ENCODE measurements at places on chromosomes 11 and 22. TPM values are rescaled to one million over a fixed set of nuclear protein-coding genes. Genes with fewer than 3 reads are reported as not detected.

DNA sequence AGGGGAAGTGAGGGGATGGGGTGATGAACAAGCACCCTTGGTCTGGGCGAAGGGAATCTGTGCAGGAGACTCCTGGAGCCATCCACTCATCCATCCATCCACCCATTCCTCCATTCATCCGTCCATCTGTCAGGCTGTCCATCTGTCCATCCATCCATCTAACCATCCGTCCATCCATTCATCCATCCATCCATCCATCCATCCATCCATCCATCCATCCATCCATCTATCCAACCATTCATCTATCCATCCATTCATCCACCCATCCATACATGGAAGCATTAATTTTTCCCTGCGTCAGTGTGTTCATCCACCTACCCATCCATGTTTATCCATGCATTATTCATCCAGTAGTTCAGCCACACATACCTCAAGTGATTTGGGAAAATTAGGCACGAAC, 32.0 kb downstream of the WNT11 start:
- DNase-seq = no peak

DNA sequence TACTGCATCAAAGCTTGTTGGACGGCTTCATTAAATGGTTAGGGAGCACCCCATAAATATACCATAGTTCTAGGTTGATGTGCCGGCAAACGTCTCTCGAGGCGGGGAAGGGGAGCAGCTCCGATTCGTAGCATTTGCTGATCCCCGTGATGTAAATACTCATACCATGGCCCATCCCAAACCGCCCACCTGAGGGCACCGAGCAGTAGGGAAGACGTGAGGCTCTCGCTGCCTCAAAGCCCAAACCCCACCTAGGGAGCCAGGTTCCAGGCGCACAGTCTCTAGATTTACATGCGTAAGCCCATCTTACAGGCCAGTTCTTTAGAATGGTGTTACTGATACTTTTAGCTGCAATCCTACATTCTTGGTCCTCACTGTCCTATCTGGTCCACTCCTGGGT, 124.0 kb downstream of the FEZ1 start:
- no peak for DNase-seq

DNA sequence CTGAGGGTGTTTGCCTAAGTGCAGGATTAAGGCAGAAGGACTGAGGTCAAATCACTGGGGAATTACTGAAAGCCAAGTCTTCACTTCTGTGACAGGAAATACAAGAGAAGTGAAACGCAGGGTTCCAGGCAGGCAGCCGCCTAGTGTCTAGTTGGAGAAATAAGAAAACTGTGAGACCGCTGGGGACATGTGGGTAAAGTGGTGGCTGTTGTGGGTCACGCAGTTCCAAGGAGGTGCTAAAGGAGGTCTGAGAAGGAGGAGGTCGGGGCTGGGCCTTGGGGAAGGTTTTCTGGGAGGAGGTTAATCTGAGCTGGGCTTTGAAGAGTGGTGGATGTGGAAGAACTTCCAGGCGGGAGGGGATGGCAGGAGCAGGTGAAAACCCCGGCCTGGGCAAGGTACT, 11.2 kb downstream of the MCM5 start:
- DNase-seq = no peak

GRCh38 chr11:64918017-64918416, 1.0 kb upstream of the ATG2A start:
- peak; percentile 40 for DNase-seq

- no peak for DNase-seq
Measured at GRCh38 chr22:11253000-11253511, 4274.9 kb upstream of the OR11H1 start.

DNA sequence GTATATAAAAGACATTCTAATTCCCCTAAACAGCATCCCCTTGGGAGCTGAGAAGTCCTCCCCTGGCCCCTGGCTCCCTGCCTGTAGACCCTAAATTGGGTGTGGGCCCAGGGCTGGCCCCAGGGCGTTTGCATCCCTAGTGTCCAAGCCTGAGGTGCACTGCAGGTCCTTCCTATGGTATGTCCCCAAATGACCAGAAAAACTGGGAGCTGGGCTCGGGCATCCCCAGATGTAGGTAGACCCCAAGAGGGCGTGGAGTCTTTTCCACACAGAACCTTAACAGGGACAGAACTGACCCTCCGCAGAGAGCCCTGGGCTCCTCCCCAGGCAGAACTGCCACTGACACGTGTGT, 782 bp upstream of the OSBPL5 start:
- DNase-seq = no peak

DNA sequence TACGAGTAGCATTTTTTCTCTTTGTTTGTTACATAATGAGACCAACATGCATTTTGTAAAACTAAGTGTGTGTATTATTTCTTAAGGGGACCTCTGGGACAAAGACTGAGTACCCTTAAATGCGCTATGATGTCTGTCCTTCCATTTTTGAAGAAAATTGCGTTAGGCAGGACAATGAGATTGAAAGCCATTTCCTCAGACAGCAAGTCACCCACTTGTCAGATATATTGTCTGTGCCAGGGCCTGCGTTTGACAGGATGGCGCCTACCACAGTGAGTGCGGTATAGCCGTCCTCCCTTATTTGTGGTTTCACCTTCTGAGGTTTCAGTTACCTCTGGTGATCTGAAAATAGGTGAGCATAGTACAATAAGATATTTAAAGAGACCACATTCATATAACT, 2.2 kb downstream of the AP2A2 start:
- peak; percentile 71 for DNase-seq

- DNase-seq = no peak
Measured at GRCh38 chr22:46391486-46392136, 56.1 kb downstream of the TRMU start.

- DNase-seq = no peak
Measured at GRCh38 chr11:35785287-35786167, 123.0 kb downstream of the TRIM44 start.

- no peak for DNase-seq
Measured at GRCh38 chr22:36340621-36341020, 47.1 kb downstream of the MYH9 start.

DNA sequence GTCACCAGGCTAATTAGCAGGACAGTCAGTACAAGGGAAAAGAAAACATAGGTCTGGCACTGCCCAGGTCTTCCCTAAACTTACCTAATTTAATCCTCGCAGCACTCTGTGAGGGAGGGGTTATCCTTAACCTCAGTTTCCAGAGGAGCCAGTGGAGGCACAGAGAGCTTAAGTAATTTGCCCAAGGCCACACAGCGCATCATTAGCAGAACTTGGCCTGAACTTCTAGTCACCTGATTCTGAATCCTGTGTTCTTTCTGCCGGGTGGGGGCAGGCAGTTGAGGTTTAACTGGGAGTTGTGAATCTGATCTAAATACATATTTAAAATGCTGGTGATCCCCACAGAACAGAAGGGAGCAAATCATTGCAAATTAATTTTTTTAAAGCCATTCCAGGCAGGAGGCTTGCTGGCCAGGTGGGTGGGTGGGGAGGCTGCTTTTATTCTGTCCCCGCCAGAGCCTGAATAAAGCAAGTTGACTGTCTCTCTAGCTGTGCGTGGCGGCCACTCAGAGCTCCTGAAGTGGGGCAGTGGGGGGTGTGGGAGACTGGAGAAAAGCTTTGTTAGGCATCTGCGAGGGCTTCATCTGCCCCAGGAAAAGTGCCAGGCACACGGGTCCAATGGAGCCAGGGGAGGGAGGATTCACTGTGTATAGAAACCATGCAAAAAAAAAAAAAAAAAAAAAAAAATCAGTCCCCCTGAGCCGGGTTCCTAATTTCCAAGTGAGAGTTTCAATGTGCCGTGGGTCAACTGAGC, 66.1 kb downstream of the NFAM1 start:
- DNase-seq = no peak

MYOD1 gene
- total RNA-seq = not detected

POU2AF3 gene
- not detected for total RNA-seq

ISX gene
- not detected for total RNA-seq

NLRP6 gene
- 30.8 TPM for total RNA-seq
